AG09309 (cell line): ENCODE measurements at places on chromosomes 16 and 17.

DNA sequence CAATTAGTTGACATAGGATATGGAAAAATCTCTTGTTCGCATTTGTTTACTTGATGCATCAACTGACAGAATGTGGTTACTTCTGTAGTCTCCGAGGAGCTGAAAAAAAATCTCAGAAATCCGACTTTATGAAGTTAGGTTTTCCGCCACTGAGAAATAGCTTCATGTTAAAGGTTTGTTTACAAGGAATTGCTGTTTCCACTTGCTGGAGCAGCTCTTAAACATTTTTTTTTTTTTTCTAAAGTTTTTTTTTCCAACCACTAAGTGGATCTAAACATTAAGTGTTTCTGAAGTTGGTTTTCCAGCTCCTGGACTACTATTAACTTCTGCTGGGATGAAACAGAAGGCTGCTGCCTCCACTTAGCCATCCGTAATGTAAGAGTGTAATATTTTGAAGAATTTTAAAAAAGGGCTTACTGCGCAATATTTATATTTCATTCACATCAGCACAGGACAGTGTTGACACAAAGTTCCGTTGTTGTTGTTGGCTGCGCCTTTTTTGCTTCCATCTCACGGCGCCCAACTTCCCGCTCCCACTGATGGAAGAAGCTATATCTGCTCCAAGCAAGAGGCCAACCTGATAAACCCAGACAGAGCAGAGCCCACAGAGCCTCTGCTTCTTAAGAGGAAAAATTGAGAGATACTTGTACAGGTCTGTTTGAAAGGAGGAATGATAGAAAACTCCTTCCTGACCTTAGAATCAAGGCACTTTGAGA, 167.7 kb upstream of the KCNJ16 start:
- DNase-seq, result no peak

GRCh38 chr17:29141514-29141876, 38.7 kb downstream of the MYO18A start:
- DNase-seq, result no peak

- DNase-seq, result no peak
Observed at GRCh38 chr17:82865774-82866395, 26.1 kb upstream of the ZNF750 start.

GRCh38 chr16:19446300-19446846, 28.7 kb downstream of the TMC5 start:
- DNase-seq, result no peak
